ENCODE measurements at places on chromosomes 5 and 9.

- DNase-seq = no peak
Measured at GRCh38 chr9:134962065-134962972, 44.6 kb upstream of the FCN1 start.

DNA sequence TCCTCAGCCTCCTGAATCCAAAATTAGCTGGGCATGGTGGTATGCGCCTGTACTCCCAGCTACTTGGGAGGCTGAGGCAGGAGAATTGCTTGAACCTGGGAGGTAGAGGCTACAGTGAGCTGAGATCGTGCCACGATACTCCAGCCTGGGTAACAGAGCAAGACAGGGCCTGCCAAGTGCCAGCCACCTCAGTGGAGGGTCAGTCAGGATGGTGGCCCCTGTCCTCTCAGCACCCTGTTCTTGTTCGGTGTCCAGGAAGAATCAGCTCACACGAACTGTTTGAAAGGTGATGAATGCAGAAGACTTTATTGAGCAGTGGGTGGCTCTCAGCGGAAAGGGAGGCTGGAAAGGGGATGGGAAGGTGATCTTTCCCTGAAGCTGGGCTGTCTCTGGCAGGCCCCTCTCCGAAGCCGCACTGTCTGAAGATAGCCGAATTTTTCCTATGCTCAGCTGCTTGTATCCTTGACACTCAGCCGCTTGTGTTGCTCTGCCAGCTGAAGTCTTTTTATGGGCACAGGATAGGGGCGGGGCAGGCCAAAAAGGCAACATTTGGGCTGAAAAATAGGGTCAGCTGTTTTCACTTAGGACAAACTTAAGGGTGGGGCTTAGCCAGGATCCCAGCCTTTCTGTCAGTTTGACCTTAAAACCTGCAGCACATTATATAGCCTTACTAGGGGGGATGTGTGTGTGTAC lies 50.9 kb downstream of the UBE2R2 start:
- no peak for DNase-seq

- no peak for DNase-seq
Measured at GRCh38 chr5:178356431-178356872, 123.8 kb upstream of the PHYKPL start.

DNA sequence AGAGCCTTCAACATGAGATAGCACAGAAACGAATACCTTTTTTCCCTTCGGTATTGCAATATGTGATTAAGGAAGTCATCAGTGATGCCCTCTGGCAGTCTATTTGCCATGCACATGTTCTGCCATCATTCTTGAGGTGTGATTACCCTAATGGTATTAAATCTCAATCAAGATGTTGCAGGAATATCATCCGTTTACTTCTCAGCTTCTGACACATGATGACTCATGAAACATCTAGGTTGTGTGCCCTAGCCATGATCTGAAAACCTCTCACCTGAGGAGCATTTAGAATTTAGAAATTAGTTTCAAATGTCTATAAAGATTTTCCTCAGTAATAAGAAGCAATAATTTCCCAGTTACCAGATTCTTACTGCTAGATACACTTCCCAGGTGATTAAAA lies 209.1 kb downstream of the ADGRV1 start:
- no peak for DNase-seq

DNA sequence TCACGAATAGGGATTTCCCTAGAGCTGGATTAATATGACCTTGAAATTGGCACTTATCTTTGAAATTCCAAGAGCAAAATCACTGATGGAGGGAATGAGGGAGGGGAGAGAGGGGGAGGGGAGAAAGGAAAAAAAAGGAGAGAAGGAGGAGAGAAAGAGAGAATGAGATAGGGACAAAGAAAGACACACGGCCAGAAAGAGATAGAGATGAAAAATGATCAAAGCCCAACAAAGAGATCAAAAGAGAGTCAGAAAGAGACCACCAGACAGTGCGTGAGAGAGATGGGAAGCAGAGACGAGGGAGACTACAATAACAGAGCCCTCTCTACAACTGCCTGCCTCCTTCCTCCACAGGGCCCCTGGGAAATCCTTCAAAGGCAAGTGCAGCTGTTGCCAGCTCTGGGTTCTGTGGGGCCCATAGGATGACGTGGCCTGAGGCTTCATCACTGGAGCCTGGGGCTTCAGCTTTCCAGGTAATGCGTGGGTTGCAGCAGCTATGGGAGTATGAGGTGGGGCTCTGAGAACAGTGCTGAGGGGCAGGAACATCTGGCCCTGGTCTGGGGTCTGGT lies 58.3 kb upstream of the SHB start:
- DNase-seq = no peak

DNA sequence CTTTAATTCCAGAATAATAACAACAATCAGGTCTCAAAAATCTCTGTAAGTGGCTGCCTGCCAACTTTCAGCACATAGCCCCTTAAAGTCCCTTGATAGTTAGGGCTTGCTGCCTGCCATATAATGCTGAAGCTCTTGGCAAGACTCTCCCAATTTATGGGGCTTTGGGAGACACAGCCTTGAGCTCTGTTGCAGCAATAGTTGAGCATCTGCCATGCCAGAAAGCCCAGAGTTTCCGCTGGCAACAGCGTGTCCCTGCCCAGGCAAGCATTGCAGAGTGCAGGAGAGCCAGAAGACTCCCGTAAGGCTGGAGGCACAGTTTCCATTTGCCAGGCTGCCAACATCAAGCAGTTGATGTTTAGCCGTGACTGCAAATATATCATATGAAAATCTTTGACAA lies 678.5 kb upstream of the NUDT12 start:
- DNase-seq = no peak

- DNase-seq = no peak
Measured at GRCh38 chr5:111930905-111931461, 174.0 kb upstream of the NREP start.

GRCh38 chr5:172719211-172719610 lies 51.8 kb downstream of the DUSP1 start:
- DNase-seq = no peak

GRCh38 chr5:10229306-10230048 lies 20.2 kb downstream of the ATPSCKMT start:
- DNase-seq = no peak

DNA sequence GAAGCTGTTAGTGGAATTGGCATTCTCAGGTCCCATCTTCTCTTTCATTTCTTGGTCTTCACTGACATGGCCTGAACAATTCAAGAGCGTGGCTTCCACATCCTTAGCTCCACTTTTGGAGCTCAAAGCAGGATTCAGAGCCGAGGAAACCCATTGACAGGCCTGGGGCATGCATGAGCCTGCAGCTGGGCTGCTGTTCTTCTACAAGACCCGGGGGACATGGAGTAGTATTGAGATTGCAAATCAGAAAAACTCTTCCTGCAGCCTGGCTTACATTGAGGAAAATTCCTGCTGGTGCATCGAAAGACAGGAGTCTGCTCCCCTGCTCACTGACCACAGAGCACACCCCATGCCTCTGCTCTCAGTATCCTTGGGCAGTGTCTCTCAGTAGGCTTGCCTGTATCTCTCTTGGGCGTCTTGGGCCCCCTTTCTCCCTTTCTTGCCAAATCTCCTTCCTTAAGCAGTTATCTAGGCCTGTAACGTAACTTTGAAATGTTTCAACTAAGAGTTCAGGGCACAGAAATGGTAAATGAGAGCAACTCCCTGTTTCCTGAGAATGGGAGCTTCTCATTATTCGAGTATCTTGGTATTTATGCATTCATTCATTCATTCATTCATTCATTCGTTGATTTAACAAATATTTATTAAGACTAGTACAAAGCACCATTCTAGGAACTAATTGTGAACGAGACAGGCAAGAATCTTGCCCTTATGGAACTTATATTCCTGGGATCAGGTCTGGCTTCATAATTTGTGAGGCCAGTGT lies 603.6 kb upstream of the CLINT1 start:
- no peak for DNase-seq

- DNase-seq = no peak
Measured at GRCh38 chr5:21919414-21920022, 933.6 kb downstream of the CDH12 start.

- DNase-seq = no peak
Measured at GRCh38 chr5:45454114-45454513, 242.1 kb downstream of the HCN1 start.

DNA sequence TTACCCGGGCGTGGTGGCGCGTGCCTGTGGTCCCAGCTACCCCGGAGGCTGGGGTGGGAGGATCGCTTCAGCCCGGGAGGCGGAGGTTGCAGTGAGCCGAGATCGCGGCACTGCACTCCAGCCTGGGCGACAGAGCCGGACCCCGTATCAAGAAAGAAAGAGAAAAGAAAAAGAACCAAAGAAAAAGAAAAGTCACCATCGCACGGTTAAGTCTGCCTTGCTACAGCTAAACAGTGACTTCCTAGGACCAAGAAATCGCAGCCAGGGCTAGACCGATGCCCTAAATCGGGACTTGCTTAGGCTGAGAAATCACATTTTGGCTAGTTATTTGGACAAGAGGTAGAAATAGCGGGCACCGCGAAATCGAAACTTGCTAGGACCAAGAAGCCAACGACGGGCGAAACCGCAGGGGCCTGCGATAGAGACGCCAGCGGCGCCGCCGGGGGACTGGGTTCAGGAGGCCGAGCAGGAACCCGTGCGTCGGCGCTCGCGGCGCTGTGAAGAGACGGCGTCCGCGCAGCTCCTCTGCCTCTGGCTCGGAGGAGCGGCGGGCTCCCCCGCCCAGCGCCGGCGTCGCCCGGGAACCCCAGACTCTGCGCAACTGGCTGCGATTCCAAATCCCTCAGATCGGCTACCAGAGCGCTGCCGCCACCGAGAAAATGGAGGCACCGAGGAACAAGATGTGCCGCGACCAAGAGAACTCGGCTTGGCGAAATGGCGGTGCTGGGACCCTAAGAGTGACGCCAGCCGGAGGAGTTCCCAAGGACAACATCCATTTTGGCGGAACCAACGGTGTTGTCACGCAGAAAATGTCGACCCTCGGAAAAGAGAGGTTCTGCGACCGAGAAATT lies 26.1 kb upstream of the ANXA2R start:
- DNase-seq = peak; percentile 87

- no peak for DNase-seq
Measured at GRCh38 chr5:11304641-11305040, 543.6 kb upstream of the DAP start.

DNA sequence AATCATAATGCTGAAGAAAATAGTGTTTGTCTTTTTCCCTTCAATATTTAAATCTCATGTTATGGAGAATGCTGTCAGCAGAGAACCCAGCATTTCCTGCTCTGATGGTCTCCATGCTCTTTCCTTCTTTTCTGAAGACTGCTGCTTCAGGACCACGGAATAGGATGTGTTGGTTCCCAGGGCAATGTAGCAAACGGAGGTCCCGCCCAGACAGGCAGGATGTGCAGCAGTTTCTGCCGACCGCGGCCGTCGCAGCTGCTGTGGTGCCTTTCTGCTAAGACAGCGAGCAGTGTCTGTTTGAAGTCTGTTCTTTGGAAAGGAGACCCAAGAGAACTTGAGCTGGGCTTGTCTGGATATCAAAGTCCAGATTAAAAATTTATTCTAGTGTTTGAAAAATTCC lies 654.3 kb downstream of the CCDC171 start:
- no peak for DNase-seq

- DNase-seq = no peak
Measured at GRCh38 chr5:141835928-141836670, 42.1 kb downstream of the PCDH1 start.

DNA sequence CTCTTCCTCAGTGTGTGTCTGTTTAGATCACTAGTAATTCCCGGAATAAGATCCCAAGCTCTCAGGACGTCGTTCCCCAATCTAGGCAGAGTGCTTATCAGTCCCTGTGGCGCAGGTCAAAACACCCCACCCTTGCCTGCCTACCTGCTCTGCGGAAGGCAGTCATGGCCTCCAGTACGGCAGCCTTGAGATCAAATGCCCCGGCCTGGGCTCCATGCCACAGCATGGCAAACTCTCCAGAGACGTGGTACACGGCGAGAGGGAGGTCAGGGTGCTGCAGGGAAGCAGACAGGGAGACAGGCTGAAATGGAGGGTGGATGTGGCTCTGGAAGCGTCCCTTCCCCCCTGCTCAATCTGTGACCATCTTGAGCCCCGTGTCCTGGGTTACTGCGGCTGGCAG lies 12.0 kb upstream of the HDHD3 start:
- no peak for DNase-seq

- no peak for DNase-seq
Measured at GRCh38 chr5:68087866-68088265, 127.7 kb upstream of the PIK3R1 start.

GRCh38 chr5:132364319-132364718 lies 5.2 kb upstream of the SLC22A5 start:
- no peak for DNase-seq

DNA sequence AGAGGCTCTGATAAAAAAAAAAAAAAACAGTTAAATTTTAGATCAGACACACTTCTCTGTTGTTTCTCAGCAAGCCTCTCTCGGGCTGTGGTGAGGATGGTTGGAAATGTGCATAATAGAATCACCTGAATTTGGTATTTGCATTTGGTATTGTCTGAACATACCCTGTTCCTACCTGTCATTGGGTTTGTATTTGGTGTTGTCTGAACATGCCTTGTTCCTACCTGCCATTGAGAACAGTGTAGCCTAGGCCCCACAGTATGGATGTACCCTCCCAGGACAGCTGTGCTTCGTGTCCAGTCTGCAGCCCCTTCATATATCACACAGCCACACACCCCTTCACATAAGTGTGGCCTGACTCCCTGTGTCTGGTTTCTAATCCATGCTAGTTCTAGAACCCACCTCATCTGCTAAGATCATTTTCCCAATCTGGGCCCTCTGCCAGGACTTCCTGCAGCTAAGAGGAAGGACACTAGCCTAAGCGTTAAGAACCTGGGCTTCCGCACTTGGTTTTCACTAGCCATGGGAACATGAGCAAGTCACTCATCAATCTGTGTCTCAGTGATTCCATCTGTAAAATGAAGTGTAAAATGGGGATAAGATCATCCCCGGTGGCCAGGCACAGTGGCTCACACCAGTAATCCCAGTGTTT lies 49.2 kb downstream of the ITGA2 start:
- DNase-seq = no peak

GRCh38 chr5:143217065-143217803 lies 186.3 kb downstream of the NR3C1 start:
- no peak for DNase-seq

GRCh38 chr5:170306381-170306831 lies 8.8 kb upstream of the LCP2 start:
- no peak for DNase-seq

DNA sequence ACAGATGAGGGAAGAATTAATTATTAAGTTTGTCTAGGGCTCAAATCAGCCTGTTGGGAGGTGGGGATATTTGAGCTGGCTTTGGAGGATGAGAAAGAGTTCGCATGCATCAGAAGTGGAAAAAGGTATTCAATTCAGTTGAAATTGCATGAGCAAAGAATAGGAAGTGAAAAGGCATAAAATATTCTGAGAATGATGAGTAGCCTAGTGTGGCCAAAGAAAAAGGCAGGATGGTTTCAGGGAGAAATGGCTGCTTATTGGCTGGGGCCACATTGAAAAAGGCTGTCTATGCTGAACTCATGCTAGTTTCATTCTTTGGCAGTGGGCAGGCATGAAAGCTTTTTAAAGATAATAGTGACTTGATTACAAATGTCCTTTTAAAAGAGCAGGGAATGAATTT lies 235.4 kb upstream of the RIOK2 start:
- DNase-seq = no peak

DNA sequence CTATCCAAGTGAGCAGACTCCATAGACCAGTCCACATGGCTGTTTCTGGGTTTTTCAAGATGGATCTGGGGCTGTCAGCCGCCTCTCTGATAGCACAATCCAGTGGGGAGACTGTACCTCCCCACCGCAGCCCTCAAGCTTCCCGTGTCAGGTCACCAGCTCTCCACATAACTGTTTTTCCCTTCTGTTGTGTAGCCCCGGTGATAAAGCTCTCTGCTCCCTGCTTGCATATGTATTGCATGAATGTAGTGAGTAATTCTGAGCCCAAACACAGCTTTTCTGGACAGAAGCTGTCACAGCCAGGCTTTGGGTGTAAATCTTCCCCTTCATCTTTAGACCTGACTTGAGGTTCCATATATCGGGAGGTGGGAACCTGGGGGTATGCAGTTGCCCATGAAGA lies 23.1 kb upstream of the CFAP157 start:
- no peak for DNase-seq
